Fibroblast of skin of left quadriceps (primary cell): ENCODE measurements at places on chromosomes 3 and 15.

GRCh38 chr15:62672268-62672667 lies 370.3 kb upstream of the TPM1 start:
- peak; percentile 53 for DNase-seq

DNA sequence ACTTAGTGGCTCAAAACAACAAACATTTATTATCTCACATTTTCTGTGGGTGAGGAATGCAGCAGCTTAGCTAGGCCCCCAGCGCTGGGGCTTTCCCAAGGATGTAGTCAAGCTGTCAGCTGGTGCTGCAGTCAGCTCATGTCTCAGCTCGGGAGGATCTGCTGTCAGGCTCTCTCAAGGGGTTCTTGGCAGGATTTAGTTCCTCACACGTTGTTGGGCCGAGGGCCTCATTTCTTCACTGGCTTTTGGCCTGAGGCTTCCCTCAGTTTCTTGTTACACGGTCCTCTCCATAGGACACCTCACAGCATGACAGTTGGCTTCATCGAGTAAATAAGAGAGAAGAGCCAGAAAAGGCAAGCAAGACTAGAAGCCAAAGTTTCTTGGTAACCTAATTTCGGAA lies 13.7 kb upstream of the U2SURP start:
- no peak for DNase-seq

DNA sequence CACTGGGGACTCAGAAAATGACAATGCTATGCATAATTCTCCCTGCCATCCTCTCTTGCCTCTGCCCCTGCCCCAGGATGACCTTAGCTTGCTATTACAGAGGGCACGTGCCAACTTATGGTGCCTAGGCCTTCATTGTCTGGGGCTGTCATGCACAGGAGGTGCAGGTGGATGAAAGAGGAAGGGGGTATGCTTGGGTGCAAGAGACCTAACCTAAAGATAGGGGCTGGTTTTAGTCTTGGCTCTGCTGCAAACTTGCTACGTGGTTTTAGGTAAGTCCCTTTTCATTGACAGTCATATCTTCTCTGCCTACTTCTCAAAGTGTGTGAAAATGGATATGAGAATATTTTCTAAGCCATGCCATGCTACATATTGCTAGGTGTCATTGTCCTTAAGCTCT lies 161.3 kb downstream of the EPHB1 start:
- no peak for DNase-seq

GRCh38 chr3:61288446-61288845 lies 37.2 kb upstream of the FHIT start:
- no peak for DNase-seq

DNA sequence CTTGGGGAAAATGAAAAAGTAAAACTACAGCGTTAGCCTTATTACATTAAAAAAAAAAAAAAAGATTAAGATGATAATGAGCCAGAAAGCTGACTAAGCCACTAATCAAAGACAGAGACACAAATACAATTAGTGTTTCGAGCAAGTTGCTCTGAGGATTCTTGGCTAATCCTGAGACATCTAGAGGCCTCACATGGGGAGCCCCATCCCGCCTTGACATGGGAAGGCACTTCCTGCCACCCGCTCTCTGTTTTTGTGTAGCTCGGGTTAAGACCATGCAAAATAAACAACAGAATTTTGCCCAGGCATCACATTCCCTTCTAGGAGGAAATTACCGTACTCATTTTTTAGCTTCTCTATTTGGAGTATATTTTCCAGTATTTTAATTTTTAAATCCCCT lies 15.3 kb downstream of the HESX1 start:
- DNase-seq = peak; percentile 46

- DNase-seq = no peak
Measured at GRCh38 chr3:154188437-154188836, 67.2 kb downstream of the ARHGEF26 start.

- no peak for DNase-seq
Measured at GRCh38 chr3:171168086-171168485, 141.6 kb upstream of the SLC2A2 start.

DNA sequence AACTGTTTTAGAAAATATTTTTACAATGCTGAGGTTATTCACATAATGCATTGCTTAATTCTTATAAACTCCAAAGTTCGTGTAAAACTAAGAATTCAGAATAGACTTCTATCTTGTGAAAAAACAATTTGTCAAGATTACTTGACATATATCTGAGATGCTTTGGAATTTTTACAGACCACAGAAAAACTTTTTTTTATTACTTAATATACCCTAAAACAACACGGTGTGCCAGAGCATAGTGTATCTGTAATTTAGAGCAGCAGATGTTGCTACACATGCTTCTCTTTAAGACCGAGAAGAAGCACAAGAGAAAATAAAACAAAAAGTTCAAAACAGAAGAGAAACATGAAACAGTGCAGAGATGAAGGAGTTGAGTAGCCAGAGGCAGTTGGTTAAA lies 26.4 kb downstream of the ASB7 start:
- DNase-seq = peak; percentile 67

GRCh38 chr15:90338532-90338931 lies 13.6 kb upstream of the ZNF774 start:
- no peak for DNase-seq

DNA sequence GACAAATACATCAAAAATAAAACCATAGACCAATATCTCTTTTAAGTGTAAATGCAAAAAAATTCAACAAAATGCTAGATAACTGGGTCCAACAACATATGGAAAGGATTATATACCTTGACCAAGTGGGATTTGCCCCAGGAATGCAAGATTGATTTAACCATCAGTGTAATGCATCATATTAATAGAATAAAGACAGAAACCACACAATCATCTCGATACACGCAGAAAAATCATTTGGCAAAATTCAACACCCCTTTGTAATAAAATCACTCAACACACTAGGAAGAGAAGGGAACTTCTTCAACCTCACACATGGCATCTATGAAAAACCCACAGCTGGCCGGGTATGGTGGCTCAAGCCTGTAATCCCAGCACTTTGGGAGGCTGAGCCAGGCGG lies 19.5 kb downstream of the GREM1 start:
- no peak for DNase-seq

- DNase-seq = no peak
Measured at GRCh38 chr15:65333856-65334255, 29.4 kb downstream of the RNU5B-1 start.

- DNase-seq = peak; percentile 81
Measured at GRCh38 chr15:68053701-68054627, at the start of gene PIAS1. Gene PIAS1, plus strand, starts transcription at chr15:68054315. Its CDS starts 12 bp downstream, at chr15:68054327.
